ENCODE measurements at places on chromosomes 7 and 10.

DNA sequence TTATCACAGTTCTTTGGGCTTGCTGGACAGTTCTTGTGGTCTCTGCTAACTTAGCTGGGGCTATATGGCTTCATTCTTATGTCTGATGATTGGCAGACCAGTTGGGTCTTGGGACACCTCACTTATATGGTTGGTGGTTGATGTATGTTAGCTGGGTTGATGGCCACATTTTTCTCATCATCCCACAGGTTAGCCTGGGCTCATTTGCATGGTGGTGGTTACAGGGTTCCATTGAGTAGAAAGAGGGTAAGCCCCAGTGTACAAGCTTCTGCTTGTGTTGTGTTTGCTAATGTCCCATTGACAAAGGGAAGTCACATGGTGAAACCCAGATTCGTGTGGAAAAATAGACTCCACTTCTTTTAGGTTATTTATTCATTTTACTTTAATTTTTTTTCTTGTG, 40.6 kb downstream of the TMEM60 start:
- DNase-seq = no peak

DNA sequence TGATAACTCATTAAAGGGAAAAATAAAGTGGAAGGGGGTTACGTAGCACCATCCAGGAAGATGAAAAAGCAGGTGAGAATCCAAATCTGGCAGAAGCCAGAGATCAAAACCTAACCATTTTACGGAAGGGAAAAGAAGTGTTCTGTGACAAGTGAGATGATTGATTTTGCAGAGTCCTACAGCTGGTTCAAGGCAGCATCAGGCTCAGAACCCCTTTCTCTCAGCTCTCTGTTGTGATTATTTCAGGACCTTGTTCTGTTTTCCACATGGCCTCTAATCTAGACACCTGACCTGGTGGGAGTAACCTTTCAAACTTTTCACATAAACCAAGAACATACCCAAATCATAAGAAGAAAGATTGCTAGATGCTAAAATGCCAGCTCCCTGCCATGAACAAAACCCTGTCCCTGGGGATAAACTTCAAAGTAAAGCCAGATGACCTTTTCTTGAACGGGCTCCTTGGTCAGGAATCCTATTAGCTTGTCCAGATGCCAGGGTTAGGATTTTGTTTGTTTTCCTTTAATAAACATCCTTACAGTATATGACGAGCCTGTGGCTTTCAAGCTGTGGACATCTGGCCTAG, 5.9 kb downstream of the DUSP5 start:
- DNase-seq = no peak

DNA sequence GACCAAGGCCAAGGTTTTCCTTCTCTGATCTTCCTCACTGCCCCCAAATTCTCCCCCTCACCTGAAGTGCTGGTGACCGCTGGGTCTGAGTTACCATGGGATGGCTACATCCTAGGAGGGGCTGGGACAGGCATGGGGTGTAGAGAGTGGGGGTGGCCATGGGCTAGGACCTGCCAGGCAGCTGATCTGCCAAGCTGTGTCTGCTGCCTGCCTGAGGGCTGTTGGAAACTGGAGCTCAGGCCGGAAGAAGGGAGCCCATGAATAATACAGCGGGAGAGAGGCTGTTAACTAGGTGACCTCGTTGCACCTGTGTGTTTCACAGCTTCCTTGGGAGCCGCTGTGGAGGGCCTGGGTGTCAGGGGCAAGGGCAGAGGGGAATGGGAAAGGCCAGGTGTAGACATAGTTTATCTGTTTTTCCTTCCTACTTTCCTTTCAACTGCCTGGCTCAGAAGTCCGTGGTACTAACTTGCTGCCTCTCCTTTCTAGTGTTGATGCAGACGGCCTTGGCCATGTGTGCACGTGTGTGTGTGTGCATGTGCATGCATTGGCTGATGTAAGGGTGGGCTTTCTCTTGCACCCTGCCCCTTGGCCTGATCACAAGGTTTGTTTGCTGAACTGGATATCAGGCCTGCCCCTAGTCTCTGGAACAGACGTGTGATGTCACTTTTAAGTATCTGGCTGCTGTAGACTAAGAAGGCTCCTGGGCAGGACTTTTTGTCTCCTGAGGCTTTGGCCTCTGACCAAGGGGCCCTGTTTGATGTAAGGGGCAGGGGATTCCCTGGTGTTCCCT, 11.9 kb downstream of the CDH23 start:
- no peak for DNase-seq

GRCh38 chr10:103800789-103801540, 54.4 kb downstream of the SH3PXD2A start:
- DNase-seq = no peak

- DNase-seq = no peak
These were observed 385.7 kb downstream of the TNS3 start for GRCh38 chr7:47196106-47196645.

- no peak for DNase-seq
These were observed 638 bp downstream of the IQCE start for GRCh38 chr7:2559283-2559950.

- DNase-seq = no peak
These were observed 3.0 kb downstream of the SMARCD3 start for GRCh38 chr7:151245360-151246101.

- no peak for DNase-seq
These were observed 62.3 kb upstream of the DGKI start for GRCh38 chr7:137909042-137909441.

DNA sequence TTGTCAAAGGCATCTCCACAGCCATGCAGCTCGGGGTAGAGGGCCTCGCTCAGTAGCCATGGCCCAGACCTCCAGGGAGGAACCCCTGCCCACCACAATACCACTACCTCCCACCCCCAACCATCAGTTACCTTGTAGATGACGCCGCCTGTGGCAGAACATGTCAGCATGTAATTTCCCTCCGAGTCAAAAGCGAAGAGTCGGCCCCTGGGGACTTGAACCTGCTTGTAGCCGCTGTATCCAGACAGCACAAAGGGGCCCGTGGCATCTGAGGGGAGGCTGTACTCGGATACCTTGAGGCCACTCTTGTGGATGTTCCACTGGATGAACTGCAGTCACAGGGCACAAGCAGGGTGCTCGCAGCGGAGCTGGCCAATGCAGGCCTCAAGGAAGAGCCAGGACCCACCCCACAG, 16.3 kb upstream of the CYREN start:
- DNase-seq = no peak

DNA sequence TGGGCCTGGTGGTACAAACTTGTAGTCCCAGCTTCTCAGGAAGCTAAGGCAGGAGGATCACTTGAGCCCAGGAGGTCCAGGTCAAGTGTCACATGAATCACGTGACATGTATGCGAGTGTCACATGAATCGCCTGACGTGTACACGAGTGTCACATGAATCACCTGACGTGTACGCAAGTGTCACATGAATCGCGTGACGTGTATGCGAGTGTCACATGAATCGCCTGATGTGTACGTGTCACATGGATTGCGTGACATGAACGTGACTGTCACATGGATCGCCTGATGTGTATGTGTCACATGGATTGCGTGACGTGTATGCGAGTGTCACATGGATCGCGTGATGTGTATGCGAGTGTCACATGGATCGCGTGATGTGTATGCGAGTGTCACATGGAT, 9.5 kb upstream of the ADARB2 start:
- no peak for DNase-seq

DNA sequence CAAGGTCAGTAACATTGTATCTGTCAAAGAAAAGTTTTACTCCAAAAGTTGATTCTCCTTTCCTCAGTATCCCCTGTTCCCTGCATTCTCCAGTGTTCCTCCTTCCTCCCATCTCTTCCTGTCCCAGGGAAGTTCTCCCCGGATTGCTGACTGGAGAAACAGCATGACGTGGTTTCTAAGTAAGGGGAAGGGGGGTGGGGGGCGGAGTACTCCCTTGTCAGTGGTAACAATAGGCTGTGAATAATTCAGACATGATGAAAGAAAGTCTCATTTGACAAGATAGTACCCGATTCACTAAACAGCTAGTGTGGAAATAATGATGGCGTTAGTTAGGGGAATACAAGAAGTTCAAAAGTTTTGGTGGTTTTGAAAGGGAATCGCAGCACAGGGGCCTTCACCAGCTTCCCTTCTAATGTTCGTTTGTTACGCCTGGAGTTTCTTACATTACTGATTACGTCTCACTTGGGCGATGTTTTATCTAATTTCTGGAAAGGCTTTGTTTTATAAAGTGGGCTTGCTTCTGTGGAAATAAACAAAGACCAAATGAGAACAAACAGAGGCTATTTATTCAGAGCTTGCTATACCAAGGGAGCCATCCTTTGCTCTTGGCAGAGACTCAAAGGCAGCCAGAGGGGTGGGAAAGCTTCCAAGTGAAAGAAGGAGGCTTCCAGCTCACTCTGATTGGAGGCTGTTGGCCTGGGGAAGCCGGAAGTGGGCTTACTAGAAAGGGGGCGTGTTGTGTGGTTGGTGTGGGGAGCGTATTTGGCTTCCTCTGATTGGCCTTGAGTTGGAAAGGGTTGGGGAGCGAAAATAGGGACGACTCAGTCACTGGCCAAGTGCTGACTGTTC, 453.7 kb downstream of the SDK1 start:
- DNase-seq = peak; percentile 94

- no peak for DNase-seq
These were observed 22.7 kb upstream of the AGFG2 start for GRCh38 chr7:100516135-100516812.

DNA sequence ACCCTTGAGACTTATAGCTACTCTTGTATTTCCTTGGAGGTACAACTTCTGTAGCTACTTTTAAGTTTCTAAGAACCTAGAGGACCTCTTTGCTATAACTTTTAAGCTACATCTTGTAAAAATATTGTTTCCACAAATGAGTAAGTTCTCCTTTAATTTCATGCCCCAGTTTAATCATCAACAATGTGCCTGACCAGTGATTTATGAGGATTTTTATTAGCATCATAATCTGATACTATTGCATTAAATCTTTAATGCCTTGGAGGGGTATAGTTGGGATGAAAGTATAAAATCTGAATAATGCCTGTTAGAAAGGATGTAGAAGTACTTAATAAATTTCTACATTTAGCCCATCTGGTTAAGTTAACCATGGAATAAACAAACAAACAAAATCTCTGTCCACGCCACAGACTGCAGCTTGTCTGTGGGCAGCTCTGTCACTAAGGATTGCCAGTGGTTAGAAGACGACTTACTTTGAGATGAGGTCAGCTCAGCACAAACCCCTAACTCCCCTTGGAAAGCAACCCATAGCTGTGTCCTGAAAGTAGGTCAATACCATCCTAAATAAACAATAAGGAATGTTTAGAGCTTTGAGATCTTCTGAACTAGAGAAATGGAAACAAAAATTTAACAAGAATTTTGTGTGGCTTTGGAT, 18.3 kb downstream of the UBE2D1 start:
- DNase-seq = no peak

DNA sequence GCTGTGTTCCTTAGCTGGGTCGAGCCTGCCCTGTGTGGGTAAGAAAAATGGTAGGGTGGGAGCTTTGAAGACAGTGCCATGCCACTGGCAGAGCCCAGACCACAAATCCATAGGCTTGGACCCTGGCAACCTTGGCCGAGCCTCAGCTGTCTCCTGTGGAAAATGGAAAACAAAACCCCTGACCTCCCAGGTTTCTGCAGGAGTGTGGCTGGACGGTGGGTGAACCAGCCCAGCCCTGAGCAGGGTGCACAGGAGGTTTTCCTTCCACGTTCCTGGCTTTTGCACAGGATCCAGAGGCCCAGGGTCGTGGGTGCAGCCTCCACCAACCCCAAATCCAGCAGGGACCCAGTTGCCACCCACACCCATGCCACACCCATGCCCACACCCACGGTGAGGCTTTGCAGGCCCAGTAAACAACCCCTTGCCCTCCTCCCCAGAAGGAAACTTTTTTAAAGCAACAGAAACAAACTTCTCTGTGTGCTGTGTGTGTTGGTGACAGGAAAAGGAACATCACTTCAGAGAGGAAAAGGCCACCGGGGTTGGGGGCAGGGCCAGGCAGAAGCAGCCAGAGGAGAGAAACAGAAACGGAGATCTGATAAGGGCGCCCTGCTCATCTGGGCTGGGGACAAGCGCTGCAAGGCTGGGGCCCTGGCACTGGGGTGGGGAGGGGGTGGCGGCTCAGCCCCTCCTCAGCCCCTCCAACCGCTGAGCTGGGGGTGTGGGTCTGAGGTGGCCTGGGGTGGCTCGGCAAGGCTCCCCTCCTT, 20.7 kb upstream of the ZMIZ1 start:
- DNase-seq = no peak

DNA sequence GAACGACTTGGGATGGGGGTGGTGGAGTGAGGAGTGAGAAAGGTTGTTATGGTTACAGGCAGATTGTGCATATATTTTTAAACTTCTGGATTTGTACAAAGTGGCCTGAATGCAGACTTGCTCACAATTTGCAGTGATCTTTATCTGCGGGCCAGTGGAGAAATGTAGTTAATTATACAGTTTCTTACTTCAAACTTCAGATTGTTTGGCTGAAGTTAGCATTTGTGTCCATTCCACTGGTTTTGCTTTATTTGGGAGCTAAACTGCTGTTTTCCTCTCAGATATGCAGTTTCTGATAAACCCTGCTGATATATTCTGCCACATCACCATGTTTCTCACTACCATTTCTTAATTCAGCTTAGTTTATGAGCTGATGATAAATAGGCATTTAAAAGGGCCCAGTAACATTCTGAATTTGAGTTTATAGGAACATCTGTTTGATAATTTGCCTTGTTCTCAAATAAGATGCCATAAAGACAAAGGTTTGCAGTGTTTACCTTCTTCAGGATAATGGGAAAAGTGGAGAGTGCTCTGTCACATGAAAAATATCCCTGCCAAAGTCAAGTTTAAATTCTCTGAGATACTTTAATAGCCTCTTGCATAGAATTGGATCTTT, 170.1 kb downstream of the ST7 start:
- DNase-seq = peak; percentile 10

DNA sequence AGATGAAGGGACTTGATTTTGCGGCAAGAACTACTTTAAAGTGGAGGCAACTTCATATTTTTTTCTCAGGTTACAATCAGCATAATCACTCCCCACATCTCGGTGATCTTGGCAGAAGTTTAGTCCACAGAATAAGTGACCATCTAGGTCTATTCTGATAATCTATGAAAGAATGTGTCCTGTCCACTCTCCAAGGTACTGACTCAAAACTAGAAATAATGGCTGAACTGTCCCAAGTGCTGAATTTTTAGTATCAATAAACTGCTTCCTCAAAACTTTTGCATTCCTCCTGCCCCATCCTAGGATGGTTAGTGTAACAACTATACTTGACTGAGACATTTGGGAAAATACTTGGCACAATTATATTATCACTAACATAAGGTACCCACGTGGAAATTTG, 10.9 kb upstream of the CHRM2 start:
- no peak for DNase-seq

DNA sequence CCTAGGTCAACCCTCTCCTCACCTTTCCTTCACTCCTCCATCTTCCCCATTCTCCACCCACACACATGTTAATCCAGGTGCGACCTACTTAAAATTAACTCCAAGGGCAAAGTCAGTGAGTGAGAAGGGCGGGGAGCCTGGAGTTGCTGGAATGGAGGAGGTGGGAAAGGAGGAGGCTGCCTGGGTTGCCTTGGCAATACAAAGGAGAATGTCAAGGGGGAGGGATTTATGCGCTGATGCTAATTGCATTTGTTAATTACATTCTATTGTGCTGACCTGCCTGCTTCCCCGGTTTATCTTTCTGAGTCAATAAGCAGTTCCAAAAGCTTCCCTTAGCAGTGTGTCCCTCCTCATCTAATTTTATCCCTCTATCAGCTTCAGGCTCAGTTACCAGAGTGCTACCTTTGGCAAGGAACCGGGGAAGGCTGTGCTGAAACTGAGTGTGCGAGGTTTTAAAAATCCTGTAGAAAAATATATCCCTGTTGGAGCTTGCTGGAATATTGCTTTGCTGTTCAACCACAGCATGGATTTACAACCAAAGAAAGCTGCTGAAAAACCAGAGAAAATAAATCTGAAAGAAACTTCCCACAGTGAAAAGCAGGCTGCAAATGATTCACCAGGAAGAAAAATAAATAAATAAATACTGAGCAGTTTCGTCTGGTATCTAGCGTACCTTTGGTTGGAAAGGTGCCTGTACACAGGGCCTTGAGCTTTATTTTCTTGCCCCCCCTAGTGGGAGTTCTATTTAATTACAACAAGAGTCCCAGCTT, 113.2 kb upstream of the DGKB start:
- peak; percentile 96 for DNase-seq
